Bronchial epithelial cell (primary cell): ENCODE measurements at places on chromosomes 6 and 20.

- no peak for DNase-seq
Observed at GRCh38 chr6:8829296-8829695, 394.0 kb upstream of the SLC35B3 start.

DNA sequence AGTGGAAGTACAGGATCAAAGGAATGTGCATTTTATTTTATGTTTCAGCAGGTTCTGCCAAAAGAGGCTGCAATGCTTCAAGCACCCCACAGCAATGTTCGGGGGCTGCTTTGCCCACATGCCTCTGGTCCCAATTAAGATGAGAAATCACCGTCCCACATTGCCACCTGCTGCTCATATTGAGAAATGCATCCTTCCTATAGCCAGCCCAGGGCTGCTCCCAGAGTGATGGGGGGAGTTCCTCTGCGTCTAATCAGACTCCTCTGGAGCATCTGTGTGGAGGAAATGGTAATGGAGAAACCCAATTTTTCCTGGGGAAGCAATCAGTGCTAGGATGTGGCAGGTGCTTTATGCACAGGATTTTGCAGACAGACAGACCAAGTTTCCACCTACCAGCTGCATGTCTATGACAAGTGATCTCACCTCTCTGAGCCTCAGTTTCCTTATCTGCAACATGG, 33.7 kb downstream of the PTGIS start:
- DNase-seq: peak; percentile 39

DNA sequence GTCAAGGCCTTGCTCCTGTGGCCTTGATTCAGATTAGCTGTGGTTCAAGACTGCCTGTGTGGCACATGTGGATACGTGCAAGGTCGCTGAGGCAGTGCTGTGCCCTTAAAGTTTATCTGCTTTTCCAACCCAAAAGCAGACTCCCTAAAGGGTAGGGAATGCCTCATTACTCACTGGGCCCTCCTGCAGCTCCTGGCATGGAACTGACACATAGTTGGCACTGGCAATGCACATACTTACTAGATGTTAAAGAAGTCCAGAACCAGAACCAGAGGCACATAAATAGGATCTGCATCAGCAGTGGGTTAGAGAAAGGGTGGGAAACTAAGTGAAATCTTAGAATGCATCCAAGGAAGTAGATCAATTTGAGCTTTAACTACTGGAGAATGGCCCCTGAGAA, 90.6 kb upstream of the MLN start:
- no peak for DNase-seq

GRCh38 chr6:40717411-40718057, 130.4 kb upstream of the LRFN2 start:
- no peak for DNase-seq

- DNase-seq: no peak
Observed at GRCh38 chr6:30787954-30788353, 43.6 kb upstream of the IER3 start.

- DNase-seq: no peak
Observed at GRCh38 chr6:114121913-114122662, 151.1 kb upstream of the HDAC2 start.

DNA sequence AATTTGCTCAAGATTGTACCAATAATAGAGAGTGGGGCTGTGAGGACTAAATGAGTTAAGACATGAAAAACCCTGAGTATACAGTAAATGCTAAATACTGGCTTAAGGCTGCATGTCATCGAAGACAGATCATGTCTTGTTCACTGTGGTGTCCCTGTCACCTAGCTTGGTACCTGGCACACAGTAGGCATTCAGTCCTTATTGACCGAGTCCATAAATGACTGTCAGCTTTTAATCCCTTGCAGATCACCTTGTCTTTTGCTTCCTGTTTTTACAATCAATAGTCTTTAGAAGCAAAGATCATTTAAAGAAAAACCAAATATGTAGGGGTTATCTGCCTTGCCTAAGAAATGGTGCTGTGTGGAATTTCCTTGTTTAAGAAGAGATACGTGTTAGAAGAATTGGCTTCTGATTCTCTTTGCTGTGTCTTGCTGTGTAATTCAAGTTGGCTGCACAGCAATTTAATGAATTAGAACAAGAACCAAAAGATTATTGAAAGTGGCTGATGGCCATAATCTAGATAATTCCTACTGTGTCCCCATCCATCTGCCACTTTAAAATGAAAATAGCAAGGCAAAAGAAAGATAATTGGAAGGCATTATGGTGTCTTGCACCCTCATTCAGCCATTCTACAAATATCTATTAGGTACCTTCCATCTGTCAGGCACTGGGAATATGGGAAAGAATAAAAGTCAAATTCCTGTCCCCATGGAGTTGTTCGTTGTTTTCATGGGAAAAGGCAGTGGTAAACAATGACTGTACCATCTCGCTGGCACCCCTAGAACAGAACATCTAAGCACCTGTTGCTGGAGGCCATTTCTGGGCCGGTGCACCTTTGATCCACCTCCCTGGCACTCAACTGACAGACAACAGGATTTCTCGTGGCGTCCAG, 12.4 kb upstream of the MAPK13 start:
- no peak for DNase-seq

- DNase-seq: no peak
Observed at GRCh38 chr6:56580271-56580670, 62.4 kb downstream of the DST start.

GRCh38 chr6:147776631-147777213, 268.2 kb downstream of the SAMD5 start:
- no peak for DNase-seq

- DNase-seq: no peak
Observed at GRCh38 chr20:9490631-9491030, 23.8 kb upstream of the LAMP5 start.

GRCh38 chr6:36650848-36651478, 27.6 kb upstream of the CDKN1A start:
- DNase-seq: no peak

DNA sequence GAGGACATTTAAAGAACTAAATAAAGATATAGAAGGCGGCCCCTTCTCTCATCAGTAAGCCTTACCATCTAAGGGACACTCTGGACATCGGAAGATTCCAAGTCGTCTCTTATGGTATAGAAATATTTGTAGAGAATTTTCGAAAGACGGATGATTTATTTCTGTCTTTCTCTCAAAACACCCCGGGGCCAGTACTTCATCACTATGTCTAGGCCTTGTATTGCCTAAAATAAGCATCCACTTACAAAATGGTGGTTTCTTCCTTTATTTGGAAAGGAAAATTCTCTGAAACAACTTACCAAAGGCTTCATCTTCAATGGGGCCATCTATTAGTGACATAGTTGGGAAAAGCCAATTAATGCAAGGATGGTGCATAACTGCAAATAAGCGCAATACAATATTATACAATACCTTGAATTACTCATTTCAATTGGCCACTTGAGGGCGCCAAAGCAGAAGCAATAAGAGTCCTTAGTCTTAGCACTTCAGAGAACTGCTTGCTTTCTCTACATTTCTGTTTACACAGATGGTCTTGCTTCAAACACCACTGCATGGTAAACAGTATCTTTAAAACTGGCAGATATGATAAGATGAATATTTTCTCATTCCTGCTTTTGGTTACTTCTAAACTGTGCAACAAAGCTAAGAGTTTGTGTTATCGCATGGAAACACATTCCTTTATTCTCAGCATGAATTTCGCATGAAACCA, 113.2 kb downstream of the VIP start:
- peak; percentile 65 for DNase-seq

- peak; percentile 59 for DNase-seq
Observed at GRCh38 chr6:90370493-90370959, 73.9 kb upstream of the BACH2 start.

DNA sequence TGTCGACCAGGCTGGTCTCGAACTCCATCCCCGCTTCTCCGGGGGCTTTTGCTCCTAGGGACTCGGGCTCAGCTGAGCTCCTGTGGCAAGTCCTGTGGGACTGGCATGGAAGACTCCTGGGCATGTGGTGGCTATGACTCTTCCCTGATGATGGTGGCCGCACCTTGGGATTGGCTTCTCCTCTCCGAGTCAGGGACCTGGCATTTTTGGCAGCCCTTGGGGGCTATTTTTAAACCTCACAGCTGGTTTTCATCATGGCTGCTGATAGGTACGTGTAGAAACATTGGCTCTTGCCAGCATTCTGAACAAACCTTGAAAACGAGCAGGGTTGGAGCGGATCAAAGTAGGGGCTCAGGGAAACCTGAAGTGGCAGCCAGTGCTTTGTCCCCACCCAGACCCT, 54.1 kb downstream of the RBM38 start:
- DNase-seq: no peak

- DNase-seq: no peak
Observed at GRCh38 chr6:54404791-54405190, 96.5 kb downstream of the TINAG start.

GRCh38 chr6:15715060-15715459, 52.2 kb upstream of the DTNBP1 start:
- DNase-seq: peak; percentile 95

GRCh38 chr6:69390125-69390524, 406.7 kb downstream of the LMBRD1 start:
- no peak for DNase-seq

- no peak for DNase-seq
Observed at GRCh38 chr6:42846505-42846904, 32.9 kb upstream of the RPL7L1 start.

- no peak for DNase-seq
Observed at GRCh38 chr6:34941421-34941820, 52.4 kb downstream of the ANKS1A start.

DNA sequence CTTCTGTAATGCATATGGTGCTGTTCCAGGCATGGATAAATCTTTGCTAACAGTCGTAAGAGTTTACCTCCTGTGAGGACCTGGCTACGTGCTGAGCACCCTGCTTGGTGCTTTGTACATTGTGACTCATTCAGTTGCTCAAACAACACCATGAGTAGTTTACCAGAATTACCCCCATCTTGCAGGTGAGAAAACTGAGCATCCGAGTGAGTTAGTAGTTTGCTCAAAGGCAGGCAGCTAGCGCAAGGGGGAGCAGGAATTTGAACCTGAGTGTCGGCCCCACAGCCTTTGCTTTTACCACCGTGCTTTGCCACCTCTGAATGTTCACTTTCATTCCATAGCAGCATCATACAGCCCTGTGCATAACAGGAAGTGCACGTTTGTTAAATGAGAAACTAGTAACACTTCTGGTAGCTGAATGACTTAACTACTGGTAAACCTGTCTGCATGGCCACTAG, 121.9 kb downstream of the MTHFD1L start:
- DNase-seq: peak; percentile 60

DNA sequence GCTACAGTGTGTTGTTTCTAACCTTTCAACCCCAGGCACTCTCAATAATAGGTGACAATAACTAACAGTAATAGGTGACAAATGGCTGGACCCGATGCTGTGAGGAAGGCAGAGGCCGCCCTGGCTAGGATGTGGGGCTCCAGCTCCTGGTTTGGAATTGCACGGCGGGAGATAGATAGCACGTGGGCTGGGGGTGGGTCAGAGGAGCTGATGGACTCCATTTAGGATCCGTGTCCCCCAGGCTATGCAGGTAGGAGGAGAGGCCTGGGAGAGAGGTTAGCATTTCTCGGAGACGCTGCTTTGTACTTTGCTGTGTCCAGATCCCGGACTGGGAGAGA, 61.4 kb downstream of the EZR start:
- DNase-seq: no peak

- DNase-seq: peak; percentile 91
Observed at GRCh38 chr6:155310596-155310995, 3.7 kb downstream of the TFB1M start.

- no peak for DNase-seq
Observed at GRCh38 chr6:39882531-39882899, 51.7 kb downstream of the MOCS1 start.

DNA sequence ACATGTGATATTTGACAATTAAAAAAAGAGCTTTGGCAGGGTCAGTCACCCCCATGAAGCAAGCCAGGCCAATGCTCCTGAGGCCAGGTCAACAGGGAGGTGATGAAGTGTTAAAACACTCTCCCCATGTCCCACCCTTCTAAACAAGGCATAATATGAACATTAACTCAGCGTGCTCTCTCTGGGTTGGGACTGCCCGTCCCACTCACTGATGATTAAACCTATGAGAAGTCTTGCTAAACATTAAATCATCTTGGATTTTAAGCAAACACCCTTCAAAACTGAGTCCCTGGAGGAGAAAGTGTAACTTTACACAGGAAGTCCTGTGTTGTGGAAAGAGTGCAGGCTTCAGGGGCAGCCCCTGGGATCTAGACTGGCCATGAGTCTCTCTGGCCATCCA, 558.5 kb downstream of the CD83 start:
- DNase-seq: peak; percentile 90

DNA sequence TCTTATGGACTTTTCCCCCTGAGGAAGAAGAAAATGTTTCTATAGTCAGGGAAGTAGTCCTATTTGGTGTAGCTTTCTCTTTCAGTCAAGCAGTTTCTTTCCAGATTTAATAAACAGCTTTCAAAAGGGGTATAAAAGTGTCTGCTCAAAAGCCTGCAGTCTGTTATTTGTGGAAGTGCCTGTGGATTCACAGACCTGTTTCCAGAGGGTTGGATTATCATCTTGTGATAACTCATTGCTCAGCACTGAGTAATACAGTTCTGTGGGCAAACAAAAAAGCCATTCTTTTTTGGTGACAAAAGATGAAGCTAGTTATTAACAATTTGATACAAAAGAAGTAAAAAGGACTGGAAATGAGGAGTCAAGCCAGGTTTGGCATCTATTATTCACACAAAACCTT, 358.2 kb upstream of the ID4 start:
- peak; percentile 68 for DNase-seq

DNA sequence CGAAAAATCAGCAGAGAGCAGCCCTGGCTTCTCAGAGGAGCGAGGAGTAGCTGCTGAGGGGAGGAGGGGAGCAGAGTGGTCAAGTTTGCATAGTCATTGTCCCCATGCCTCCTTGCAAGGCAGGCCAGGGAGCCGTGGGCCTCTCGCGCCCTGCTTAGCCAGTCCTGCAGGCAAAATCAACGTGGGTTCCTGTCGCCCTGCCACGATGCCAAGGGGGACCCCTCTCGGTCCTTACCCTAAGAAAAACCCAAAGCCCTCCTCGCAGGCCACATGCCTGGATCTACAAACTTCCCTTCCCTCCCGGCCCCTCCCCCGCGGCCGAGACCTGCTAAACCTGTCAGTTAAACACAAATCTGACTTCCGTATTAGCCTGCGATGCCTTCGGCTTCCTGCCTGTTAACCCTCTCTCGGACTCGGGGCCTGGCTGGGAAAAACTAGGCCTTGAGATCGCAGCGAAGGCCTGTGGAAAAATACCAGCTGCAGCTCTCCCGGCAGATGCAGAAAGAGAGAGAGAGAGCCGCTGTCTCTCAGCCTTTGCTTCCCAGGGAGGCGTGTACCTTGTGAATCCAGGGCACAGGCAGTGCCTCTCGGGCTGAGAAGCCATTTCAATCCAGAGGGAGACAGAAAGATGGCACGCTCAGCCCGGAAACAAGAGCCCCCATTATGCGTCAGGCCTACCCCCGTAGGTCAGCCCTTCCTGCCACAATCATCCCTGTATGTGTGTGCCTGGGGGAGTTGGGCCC, 968 bp upstream of the ZMYND8 start:
- DNase-seq: peak; percentile 76

DNA sequence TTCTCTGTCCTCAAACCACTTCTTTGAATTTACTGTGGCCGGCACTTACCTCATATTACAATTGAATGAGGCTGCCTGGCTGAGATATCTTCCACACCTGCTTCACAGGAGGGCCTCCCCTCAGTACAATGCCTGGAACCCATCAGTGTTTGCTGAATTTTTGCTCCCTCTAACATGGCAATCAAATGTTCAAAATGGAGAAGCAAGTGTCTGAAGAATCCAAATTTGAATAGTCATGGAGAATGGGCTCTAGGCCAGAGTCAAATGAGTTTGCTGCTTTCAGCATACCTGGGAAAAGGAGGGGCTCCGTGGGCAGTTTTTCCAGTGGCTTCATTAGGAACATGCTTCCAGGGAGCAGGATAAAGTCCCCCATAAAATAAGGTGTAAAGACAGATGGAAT, 564.8 kb downstream of the UTRN start:
- no peak for DNase-seq
